ENCODE measurements at places on chromosomes 4 and X. TPM values are rescaled to one million over a fixed set of nuclear protein-coding genes. Genes with fewer than 3 reads are reported as not detected.

HAND2 gene
- not detected for total RNA-seq

AMELX gene
- total RNA-seq = not detected

TEX13B gene
- not detected for total RNA-seq

ADH1C gene
- not detected for total RNA-seq

Data from activated naive CD8-positive, alpha-beta T cell treated with anti-CD3 and anti-CD28 coated beads for 36 hours (primary cell).